ENCODE measurements at places on chromosomes 6 and 20.

- DNase-seq, result peak; percentile 96
These were observed 42.1 kb upstream of the BTN3A2 start for GRCh38 chr6:26322645-26323482.

DNA sequence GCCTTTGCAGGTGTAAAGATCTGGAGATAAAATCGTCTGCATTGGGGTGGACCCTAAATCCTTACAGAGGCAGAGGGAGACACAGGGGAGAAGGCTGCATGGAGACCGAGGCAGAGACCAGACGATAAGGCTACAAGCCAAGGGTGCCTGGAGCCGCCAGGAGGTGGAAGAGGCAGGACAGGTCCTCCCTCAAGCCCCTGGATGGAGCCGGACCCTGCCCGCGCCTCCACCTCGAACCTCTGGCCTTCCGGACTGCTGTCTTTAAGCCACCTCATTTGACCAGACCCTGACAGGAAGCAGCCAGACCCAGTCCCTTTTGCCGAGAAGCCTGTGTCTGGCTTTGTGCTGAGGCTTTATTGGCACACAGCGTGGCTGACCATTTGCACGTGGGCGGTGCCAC is 183.8 kb downstream of the TAF4 start:
- DNase-seq, result no peak

- DNase-seq, result no peak
These were observed 127.9 kb downstream of the NRN1 start for GRCh38 chr6:5878792-5879191.

GRCh38 chr20:24102749-24103333 is 114.3 kb upstream of the GGTLC1 start:
- peak; percentile 27 for DNase-seq

- no peak for DNase-seq
These were observed 40.4 kb downstream of the GNAS start for GRCh38 chr20:58892932-58893224.

DNA sequence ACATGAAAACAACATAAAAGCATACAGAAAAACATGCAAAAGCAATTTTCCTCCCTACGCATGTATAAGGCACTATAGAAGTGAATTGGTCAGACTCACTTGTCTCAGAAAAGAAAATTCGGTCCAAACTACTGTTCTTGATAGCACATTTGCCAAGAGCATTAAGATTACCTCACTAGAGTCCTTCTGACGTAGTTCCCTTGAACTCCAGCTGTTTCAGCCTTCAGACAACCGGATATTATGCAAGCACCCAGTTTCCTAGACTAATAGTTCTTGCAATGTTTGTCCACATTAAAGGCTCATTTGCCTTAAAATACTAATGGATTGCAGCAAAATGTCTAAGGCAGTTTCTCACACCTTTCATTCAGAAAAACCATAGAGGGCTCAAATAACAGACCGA is 2.5 kb upstream of the CASS4 start:
- peak; percentile 30 for DNase-seq

DNA sequence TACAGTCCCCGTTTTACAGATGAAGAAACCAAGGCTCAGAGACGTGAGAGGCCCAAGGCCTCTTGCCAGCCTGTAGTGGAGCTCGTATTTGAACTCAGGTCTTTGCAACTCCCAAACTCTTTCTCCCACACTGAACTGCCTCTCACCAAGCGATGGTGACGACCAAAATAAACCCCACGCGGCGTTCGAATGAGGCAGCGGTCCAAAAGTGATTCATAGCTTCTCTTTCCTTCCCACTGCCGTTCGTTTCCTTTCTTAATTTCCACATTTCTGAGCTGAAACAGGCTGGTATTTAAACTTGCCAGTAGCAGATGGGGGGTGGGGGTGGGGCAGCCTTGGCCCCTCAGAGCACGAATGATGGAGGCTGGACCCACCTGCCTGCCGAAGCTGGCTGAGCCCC is 252.9 kb upstream of the KCNG1 start:
- DNase-seq, result peak; percentile 65

- DNase-seq, result no peak
These were observed 1065.8 kb upstream of the EYS start for GRCh38 chr6:66772800-66773199.

- peak; percentile 50 for DNase-seq
These were observed 718.5 kb downstream of the RFPL4B start for GRCh38 chr6:113065611-113066010.

DNA sequence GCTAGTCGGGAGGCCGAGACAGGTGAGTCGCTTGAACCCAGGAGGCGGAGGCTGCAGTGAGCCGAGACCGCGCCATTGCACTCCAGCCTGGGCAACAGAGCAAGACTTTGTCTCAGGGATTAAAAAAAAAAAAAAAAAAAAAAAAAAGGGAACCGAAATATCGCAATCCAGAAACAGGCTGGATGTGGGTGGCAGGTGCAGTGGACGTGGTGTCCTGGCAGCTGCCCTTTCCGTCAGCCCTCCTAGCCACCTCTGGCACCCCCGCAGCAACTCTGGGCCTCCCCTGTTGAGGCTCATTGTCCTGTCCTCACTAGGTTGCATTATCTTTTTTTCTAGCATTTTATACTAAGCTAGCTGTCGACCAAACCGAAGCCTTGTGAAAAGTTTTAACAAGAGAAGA is 113.5 kb downstream of the DTNBP1 start:
- DNase-seq, result no peak

GRCh38 chr6:35977308-35977707 is 47.1 kb downstream of the SLC26A8 start:
- DNase-seq, result no peak

DNA sequence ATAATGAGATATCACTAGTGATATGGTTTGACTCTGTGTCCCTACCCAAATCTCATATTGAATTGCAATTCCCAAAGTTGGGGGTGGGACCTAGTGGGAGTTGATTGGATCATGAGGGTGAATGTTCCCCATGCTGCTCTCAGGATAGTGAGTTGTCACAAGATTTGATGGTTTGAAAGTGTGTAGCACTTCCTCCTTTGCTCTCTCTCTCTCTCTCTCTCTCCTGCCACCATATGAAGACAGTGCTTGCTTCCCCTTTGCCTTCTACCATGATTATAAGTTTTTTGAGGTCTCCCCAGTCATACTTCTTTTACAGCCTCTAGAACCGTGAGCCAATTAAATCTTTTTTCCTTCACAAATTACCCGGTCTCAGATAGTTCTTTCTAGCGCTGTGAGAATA is 1002.0 kb upstream of the ADGRB3 start:
- DNase-seq, result no peak

GRCh38 chr6:163249651-163250101 is 164.8 kb upstream of the QKI start:
- DNase-seq, result peak; percentile 32

DNA sequence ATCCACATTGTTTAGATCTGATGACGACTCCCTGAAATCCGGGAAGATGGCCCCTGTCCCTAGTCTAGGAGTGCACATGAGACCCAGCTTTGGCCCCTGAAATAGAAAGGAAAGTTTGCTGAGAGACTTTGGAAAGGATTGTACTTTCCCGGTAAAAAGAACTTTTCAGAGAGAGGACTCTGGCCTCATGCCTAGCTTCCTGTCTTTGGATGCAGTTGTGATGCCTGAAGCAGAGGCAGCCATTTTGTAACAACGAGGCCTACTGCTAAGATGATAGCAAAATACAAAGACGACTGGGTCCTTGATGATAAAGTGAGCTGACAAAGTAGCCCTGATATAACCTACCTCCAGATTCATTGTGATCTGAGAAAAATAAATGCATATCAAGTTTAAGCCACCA is 6.9 kb downstream of the CPNE5 start:
- DNase-seq, result no peak

Data from ELR (cell line).